Progenitor cell of endocrine pancreas (in vitro differentiated cells): ENCODE measurements at places on chromosomes 2 and 18.

DNA sequence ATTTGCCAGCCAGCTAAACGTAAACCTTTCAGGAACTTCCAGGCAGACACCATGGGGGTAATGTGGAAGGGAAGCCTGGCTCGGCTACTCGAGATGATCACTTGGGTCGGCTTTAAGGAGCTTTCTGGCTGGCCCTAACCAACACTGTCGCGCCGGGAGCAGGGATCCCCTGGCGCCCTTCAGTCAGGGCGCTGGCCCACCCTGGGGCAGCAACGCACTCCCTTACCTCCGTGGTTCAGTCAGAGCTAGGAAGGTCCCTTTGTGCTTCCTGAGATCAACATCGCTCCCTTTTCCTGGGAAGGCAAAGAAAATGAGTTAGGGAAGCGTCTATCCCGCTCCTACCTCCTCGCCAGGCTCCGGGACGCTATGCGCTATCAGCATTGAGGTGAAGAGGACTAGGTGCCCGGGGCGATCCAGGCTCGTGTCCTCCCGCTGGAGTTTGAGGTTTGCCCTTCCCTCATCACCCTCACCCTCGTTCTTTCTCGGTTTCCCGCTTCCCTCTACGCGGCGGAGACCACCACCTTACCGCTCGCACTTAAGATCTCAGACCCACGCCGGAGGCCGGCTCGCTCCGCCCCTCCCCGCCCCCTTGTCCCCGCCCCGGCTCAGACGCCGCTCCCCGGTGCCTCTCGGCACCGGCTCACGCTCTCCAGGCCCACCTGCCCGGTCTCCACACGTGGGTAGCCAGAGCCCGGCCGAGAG lies 449 bp upstream of the ATRAID start:
- DNase-seq = no peak

DNA sequence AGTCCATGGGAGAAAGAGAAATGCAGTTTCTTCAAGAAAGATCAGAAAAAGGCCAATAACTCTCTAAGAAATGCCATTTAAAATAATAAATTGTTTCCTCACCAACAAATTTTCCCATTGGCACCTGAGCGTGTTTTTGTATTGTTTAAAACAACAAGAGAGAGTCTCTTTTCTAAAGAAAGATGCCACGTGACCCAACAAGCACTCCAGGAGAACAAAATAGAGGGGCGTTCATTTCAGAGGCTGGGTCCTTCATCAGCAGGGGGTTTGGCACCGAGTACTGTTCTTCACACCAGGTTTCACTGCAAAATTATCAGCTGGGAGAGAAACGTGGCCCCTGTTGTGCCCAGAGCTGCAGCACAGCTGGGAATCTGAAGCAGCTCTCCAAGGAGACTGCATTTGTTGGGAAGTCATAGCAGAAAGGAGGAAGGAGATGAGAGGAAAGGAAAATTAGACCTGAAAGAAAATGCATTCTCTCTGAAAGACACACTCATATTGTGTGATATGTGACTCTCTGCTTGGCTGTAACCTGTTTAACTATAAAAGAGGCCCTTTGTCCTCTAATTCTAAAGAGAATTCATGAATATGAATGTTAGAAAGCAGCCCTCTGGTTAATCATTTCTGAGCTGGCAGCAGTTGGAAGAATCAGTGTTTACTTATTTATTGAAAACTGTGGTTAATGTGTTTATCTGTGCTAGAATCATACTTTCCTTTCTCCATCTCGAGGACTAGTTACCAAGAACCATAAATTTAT lies 205.3 kb upstream of the CDH20 start:
- no peak for DNase-seq

- no peak for DNase-seq
Observed at GRCh38 chr18:63382843-63383242, 15.8 kb upstream of the KDSR start.

DNA sequence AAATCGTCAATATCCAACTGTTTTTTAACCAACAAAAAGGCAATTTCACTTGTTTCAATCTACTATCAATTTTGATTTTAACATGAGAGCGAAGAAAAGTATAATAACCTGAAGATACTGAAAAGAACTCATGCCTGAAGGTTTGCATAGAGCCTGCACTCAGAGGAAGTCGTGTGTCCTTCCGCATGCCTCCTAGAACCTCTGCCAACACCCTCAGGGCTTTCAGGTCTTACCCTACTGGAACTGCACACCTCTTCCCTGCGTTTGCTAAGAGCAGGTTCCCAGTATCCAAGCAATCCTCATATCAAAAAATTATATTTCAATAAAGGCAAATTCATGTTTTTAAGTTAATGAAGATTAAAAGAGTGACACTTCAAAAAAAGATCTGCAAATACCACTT lies 74.7 kb downstream of the PIAS2 start:
- DNase-seq = no peak

DNA sequence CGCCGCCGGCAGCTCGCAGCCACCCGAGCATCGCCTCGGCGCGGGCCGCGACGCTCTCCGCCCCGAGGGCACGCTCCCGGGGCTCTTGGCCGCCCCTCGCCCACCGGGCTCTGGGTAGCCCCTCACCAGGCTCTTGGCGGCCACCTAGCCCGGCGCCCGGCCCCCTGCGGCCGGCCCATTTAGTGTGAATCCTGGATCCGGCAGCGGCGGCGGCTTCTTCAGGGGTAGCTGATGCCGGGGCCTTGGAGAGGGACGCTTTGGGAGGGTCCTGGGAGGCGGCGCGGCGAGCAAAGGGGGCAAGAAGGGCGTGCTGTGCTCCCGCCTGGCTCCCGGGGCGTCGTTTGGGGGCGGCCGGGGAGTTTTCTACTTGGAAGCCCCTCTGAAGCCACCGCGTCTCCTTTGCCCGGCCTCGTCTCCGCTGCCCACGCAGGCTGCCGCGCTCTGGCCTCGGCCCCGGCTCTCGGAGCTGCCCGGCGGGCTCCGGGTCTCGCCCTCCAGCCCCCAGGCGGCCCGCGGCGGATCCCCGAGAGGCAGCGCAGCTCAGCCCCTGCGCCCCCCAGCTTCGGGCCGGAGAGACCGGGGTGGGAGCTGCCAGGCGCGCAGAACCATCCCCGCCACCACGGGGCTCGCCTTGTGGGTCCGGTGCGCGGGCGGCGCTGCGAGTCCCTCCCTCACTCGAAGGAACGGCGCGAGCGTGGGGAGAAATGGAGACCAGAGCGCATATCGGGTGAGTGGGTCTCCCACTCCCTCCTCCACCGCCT lies 509 bp downstream of the PIEZO2 start:
- DNase-seq = no peak

- DNase-seq = no peak
Observed at GRCh38 chr2:23901966-23902846, 24.7 kb downstream of the ATAD2B start.

DNA sequence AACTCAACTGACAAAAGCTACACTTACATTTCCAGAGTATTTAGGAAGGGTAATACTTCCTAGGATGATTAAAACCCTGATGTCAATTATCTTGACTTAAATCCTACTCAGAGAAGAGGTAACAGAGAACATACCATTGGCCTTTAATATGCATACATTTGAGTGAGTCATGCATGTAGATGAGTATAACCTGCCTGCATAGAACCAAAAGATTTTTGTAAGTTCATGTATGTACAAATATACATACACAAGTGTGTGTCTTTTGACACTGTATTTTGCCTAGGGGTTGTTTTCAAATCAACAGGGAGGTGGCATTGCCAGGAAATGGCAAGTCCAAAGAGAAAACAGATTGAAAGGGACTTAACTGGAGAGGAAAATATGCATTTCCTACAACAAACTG lies 6.1 kb downstream of the BMP10 start:
- no peak for DNase-seq

- no peak for DNase-seq
Observed at GRCh38 chr2:207082619-207083018, 83.1 kb downstream of the KLF7 start.

- DNase-seq = no peak
Observed at GRCh38 chr2:137708311-137708710, 256.0 kb upstream of the HNMT start.

GRCh38 chr2:64448041-64448426 lies 5.9 kb upstream of the LGALSL start:
- no peak for DNase-seq

DNA sequence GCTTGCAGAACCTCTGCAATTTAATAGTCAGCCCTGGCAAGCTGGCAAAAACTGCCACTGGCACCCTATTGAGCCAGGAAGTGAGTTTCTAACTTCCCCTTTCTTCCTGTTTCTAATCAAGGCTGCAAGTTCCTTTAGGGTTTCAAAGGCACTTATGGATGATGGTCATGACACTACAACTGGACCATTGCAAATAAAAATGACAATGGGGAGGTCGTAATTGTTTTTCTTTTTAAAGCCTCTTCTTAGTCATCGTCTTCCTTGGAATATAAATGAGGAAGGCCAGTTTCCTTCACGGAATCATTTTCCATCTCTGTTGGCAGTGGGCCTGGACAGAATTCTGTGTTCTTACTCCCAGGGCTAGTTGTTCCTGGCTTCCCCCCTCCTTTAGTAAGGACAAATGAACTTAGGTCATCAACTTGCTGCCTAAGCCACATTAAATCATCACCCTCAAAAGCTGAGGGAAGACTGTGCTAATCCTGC lies 35.8 kb downstream of the SH3RF3 start:
- DNase-seq = no peak

GRCh38 chr2:201768918-201769317 lies 11.8 kb downstream of the ALS2 start:
- no peak for DNase-seq

GRCh38 chr2:202387608-202388342 lies 11.6 kb downstream of the BMPR2 start:
- no peak for DNase-seq

DNA sequence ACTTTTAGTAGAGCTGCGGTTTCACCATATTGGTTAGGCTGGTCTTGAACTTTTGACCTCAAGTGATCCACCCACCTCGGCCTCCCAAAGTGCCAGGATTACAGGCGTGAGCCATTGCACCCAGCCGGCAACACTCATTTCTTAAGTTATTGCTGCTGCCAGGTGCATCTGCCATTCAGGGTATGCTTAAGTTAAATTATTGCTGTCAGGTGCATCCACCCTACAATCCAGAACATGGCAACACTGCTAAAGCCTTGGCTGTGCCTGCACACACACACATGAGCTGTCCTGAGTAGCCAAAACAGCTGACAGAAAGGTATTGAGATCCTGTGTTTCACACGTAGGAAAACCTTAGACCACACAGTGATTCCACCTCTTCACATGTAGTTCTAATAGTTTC lies 148.2 kb downstream of the FAM161A start:
- DNase-seq = no peak

- DNase-seq = no peak
Observed at GRCh38 chr2:180208841-180209240, 201.7 kb upstream of the CWC22 start.

GRCh38 chr2:99545066-99545465 lies 55.2 kb upstream of the REV1 start:
- no peak for DNase-seq

DNA sequence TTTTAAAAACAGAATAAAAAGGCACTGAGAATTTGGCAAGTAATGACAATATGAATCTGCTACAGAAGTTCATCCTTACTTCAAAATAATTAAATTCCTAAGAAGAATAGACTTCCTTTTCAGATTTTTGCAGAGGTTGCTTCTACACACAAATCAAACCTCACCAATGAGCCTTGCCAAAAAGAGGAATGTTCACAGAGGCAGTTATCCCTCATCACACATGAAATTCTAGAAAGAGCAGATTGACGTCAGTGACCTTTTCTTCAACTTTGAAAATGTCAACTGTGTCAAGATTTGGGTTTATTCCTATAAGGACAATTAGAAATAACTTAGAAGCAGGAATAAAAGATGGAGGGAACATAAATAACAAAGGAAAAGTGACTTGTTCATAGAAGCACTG lies 64.6 kb downstream of the MBD2 start:
- no peak for DNase-seq

DNA sequence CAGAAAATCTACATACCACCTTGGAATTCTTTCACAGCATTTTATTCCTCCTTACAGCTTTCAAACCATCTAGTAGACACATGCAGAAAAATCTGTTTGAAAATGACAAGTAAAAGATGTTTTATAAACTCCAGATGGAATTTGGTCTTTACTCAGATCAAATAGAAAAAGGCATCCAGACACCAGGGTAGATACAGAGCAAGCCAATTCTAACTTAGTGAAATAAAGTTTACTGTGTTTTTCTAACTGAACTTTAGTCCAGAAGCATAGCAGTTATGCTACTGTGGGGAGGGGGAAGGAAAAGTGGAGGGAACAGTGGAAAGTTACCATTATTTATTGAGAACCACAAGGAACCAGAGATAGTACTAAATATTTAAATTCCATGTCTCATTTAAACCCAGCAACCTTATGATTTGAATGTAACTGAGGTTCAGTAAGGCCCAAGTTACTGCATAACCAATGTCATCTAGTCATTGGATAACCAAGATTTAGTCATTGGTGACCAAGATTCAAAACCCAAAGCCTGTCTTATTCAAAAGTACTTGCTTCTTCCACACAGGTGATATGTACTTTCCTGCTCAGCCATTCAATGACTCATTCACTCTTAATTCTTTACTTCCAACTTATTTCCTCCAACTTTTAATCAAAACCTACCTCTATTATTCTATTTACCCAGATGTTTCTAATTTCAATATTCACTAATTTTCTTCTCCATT lies 57.7 kb downstream of the RAD51AP2 start:
- no peak for DNase-seq

DNA sequence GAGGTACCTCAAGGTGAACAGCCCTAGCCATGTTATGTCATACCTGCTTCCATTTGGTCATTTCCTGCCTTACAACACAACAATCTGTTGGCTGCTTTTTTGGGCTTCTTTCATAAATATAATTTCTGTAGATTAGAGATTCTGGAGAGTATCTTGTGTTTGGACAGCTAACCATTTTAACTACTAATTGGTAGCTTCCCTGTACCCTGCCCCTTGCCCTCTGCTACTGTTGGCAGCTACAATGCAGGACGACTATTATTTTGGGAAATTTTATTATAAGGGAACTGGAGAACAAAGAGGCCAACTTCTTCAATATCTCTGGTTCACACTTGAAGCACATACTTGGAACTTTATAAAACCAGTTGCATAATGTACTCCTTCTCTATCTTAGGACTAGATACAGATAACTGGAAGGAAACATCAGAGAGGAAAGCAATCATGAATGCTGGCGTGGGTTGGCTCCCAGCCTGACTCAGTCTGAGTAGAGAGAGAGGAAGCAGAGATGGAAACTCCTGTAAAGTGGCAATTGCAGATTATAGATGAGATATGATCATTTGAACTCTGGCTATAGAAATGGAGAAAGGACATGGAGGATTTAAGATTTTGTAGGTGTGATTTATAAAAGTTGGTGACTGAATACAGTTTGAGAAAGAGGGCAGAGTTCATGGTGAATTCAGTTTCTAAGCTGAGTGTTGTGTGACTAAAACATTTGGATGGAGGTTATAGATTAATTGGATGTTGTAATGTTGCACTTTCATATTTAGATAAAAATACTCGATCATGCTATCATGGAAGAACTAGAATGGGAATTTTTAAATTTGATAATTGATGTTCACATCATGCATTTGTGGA lies 74.5 kb downstream of the MDH1 start:
- no peak for DNase-seq

DNA sequence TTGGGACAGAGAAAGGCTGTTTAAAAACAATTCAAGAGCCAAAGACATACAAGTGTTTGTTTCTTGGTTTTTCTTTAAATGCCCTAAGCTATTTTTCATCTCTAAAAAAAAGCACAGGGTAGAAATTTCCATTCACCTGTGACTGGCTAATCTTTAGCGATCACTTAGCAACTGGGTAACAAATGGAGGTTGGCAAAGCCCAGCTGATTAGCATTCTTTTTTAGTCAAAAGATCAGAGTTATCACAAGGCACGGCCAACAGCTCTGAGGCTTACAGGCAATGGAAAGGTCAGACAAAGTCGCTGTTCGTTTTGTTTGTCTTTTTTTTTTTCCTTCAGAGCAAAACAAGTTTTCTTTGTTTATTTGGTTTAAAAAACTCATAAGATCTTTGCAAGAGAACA lies 29.0 kb upstream of the TTR start:
- DNase-seq = no peak

- DNase-seq = no peak
Observed at GRCh38 chr2:216465579-216466195, 33.0 kb upstream of the RPL37A start.
